NCI-H2227 treated with DMSO at 0.1 percent for 48 hours (cell line): ENCODE measurements at places on chromosomes 1 and 21.

- no peak for DNase-seq
These were observed 22.8 kb upstream of the PAPPA2 start for GRCh38 chr1:176440176-176440575.

DNA sequence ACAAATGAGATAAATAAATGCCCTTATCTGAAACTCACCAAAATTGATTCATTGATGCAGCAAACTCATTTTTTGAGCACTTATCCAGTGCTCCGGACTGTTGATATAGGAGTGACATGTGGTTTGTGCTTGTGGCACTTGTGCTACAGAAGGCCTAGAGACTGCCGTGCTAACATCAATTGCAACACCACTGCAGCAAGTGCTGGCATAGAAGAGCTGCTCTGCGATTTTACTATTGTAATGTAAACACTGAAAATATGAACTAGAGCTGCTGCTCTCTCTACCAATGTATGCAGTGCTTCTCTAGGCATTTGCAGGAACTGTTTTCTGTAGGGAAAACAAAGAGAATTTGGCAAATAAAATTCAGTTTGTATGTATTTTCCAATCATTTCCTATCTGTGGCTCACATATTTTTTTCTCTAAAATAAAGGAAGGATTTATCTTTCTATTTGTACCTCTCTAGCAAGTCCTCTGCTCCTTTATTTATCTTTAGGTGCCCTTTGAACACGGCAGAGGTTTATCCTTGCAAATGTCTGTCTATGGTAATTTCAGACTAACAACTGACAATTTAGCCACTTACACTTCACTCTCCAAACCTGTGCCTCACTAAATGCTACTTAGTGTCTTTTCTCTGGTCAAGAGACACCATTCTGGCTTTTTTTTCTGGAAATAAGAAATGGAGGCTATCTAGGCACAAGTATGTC is 409.5 kb upstream of the ADGRL2 start:
- peak; percentile 67 for DNase-seq

- DNase-seq: no peak
These were observed 252.7 kb downstream of the TTLL7 start for GRCh38 chr1:83746234-83746633.

GRCh38 chr1:245411245-245412036 is 256.7 kb downstream of the KIF26B start:
- DNase-seq: no peak

GRCh38 chr1:64539781-64540218 is 69.9 kb downstream of the CACHD1 start:
- peak; percentile 35 for DNase-seq

DNA sequence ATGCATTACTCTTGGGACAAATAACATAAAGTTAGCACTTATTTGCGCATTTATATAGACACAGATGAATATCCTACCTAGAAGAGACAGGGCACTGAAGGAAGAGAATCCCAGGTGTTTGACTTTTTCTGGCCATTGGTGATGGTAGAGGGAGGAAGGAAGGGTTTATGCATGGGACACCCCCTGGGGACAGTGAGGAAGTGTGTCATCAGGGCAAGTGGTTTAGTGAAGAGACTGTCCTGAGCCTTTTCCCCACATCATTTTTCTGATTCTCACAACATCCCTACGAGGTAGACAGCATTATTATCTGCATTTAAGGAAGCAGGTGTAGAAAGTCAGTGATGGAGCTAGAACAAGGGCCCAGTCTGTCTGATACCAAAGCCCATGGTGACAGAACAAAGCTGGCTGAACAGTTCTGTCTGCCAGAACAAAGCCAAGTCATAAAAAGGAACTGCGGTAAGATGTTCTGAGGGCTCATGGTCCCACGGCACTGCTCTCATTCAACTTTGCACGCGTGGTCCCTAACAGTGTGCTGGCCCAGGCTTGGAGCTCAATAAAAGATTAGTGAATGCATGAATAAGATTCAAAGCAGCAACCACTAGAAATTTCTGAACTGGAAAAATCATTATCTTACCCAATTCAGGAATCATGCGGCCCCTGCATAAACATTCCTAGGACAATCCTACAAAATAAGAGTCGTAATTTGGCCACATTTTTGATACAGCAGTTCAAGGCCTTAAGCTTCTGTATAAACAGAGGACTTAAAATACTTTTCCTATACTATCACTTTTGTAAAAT is 12.2 kb upstream of the CDC42BPA start:
- no peak for DNase-seq

DNA sequence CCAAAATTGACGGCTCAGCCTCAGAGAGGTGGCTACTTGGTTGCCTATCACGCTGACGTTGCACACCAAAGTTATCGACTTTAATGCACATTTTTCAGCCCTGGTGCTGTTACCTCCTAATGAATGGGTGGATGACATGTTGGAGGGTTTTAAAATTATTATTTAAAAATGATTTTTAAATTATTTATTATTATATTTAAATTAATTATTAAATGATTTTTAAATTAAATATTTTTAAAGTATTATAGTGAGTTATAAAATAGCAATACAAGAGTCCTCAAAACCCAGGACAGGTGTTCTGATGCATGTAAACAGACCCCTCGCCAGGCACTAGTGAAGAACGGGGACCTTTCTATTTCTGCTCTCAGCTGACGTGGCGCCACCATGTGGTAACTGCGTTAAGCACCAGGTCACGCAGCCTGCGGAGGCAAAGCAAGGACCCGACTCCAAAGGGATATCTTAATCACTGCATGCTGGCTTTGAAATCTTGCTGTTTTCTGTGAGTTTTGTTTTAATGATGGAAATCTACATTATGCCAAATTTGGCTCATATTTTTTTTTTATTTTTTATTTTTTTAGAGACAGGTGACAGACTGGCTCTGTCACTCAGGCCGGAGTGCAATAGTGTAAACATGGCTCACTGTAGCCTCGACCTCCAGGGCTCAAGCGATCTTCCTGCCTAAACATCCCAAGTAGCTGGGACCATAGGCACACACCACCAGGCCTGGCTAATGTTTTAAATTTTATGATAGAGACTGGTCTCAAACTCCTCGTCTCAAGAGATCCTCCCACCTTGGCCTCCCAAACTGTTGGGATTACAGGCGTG is 22.6 kb downstream of the CASP9 start:
- peak; percentile 16 for DNase-seq

- no peak for DNase-seq
These were observed 51.5 kb downstream of the SYT6 start for GRCh38 chr1:114102136-114102535.
